ENCODE measurements at places on chromosomes 3 and 15.

DNA sequence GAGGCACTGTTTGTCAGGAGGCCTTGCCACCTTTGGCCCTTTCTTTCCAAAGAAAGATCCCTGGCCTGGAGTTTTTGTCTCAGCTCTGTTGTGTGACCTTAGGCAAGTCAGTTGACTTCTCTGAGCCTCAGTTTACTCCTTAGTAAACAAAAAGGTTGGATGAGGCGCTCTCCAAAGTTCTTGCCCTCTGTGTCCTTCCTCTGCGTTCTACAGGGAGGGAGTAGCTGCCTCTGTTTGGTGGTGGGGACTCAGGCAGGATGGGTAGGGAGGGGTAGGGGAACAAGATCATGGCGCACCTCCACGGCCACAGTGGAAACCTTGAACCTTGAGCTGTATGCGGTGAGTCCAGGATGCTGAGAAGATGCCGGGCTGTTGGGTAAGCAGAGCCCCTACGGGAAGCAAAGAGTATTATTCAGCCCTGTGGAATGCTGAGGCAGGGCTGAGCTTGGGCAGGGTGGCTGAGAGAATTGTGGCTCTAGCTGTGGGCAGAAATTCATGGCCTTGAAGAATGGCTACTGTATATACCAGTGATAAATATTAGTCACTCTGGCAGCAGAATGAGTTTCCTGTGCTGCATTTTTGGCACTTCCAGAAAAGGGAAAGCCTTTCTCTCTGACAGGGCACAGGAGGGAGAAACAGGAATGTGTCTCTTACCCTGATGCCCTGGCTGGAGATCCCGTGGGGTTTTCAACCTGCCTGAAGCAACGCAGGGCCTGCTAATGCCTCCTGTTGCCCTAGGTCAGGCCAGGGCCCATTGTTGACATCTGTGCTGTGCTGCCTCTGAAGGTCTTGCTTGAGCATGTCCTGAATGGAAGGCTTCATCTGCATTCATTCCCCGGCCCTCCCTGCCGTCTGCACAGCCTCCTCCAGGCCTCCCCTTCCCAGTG, 39.9 kb downstream of the SMAD3 start:
- DNase-seq = no peak

GRCh38 chr3:30221619-30222018, 384.8 kb upstream of the TGFBR2 start:
- peak; percentile 73 for DNase-seq

DNA sequence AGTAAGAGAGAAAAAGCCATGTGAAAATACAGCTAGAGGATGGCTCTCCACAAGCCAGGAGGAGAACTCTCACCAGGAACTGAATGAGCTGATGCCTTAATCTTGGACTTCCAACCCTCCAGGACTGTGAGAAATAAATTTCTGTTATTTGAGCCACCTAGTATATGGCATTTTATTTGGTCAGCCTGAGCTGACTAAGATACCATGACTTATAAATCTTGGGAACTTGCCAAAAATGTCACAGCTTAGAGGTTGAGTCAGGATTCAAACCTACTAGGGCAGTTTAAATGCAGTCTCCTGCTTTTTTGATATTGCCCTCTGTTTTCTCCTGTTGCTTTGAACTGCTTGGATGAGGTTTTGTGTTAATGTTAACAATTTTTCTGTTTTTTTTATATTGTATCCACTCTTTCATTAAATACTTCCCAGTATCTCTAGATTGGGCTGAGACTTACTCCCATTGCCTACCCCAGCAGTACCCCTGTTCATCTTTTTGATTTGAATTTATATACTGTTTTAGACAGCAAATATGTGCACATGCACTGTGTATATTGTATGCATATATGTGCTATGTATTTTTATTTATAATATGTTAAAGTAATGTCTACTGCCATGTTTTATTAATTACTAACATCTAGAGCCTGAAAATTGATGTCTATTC, 1223.2 kb downstream of the OTOL1 start:
- no peak for DNase-seq

GRCh38 chr15:68470976-68471375, 39.0 kb upstream of the ITGA11 start:
- no peak for DNase-seq

DNA sequence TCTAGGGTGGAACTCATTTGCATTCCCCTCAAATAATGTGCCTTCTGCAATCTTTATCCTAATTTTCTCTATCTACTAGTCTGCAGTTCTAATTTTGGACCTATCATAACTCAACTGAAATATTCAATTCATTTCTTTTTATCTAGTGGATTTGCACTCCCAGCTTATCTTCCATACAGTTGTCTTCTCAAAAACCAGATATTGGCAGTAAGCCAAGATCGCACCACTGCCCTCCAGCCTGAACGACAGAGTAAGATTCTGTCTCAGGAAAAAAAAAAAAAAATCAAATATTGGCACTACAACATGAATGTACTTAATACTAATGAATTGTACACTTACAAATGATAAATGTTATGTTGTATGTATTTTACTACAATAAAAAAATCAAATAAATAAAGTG, 18.0 kb upstream of the CHMP2B start:
- DNase-seq = no peak

DNA sequence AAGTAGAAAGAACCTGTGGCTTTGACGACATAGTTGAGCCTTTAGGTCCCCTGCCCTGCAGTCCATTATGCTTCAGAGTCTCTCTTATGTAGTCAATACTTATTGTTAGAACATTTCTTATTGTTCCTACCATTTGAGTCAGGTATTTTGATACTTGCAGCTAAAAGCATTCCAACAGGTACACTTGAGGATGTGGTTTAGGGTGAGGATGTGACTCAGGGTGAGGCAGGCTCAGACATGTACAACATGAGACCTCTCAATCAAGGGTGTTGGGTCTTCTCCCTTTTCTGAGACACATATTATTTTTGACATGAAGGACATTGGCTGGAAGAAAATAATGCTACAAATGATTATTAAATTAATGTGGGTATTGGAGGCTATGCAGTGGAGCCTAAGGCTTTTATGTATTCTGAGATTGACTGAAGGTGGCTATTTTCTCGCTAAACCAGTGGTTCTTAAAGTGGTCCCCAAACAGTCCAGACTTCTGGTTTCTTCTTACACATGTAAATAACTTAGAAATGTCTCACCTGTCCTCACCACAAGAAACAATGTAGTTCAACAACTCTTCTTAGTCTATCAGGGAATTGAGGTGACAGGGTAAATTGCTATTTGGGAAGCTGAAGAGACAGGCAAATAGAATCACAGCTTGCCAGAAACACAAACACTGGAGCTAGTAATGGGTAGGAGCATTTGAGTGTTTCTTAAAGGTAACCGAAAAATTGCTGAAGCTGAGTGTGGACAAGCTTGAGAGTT, 135.5 kb upstream of the ZPLD1 start:
- no peak for DNase-seq

Measured in KBM-7 (cell line).